ENCODE measurements at places on chromosomes 5 and 9.

DNA sequence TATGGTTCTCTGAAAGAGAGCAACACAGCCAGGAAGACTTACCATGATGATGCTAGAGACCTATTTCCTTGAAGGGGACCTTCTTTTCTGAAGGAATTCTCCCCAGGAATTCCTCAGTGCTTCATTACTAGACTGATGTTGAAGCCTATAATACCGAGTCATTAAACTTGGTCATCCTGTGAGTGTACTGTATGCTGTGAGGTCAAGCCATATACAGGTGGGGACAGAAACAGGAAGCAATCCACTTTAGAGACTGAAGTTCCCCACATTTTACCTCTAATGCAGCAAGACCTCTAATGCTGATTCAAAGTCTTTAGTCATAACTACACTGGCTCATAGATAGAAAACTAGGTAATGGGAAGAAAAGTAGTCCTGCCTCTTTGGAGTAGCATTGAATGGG, 77.1 kb upstream of the RASEF start:
- no peak for DNase-seq

DNA sequence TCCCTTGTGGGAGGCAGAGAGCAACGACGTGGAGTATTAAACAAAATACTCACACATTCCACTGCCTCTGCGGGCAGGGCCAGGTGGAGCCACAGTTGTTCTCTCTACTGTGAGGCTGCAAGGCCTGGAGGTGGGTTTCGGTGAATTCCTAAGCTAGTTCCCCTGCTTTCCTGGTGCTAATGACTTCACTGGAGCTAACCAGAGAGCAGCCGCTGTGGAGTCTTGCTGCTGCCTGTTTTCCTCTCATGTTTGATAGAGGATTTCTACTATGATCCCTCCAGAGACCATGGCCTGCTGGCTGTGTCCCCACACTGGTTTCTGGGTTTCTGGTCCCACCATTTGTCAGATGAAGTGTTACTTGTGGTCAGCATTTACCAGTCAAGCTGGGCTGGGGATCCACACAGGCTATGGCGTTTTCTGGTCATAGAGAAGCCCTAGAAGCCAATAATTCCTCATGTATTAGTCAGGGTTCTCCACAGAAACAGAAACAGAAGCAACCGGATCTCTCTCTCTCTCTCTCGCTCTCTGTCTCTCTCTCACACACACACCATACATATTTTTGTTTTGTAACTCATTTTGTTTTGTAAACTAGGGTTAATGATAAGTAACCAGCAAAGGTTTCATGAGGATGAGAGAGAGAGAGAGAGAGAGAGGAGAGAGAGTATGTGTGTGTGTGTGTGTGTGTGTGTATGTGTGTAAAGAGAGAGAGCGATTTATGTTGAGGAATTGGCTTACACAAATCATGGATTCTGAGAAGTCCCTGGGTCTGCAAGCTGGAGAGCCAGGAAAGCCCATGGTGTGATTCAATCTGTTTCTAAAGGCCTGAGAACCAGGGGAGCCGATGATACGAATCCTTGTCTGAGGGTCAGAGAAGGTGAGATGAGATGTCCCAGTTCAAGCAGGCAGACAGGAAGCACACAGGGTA, 403.0 kb downstream of the GADD45G start:
- DNase-seq = no peak

GRCh38 chr9:121998513-121999049, 94.5 kb downstream of the TTLL11 start:
- DNase-seq = no peak

GRCh38 chr9:89351584-89352300, 33.4 kb downstream of the SECISBP2 start:
- no peak for DNase-seq

DNA sequence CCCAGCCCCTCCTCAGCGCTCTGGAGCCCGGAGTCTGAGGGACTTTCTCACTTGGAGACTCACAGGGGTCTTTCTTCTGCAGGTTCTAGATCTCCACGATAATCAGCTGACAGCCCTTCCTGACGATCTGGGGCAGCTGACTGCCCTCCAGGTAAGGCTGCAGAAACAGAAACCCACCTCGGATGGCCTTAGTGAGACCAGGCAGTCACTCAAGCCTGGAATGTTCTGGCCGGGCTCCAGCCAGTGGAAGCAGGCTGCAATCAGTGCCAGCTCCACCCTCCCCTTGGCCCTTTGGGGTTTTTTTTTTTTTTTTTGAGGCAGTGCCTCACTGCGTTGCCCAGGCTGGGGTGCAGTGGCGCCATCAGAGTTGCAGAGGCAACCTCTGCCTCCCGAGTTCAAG, 7.6 kb downstream of the LRSAM1 start:
- DNase-seq = no peak

GRCh38 chr5:54285686-54286085, 24.7 kb downstream of the ARL15 start:
- DNase-seq = no peak

DNA sequence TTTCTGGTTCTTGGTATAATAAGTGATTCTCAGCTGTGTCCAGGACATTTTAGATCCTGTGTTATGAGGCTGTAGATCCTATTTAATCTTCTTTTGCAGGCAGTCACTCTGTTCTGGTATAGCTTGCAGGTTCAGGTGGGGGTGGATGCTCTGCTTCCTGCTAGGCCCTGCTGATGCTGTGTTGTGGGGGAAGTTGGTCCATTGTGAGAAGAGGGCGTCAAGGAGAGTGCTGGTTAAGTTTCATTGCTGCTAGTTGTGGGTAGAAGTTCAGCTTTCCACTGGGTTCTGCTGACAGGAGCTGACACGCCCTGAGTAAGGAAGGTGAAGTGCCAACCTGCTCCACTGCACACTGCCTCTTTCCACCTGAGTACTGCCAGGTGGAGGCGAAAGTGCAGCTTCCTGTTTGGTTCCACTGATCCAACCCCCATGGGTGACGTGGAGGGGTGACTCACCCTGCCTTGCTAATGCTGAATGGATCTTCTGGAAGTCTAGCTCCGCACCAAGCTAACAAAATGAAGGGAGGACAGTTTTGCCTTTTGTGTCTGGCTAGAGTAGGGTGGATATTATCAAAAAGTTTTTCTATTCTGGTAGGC, 16.3 kb downstream of the NMRK1 start:
- peak; percentile 46 for DNase-seq

- no peak for DNase-seq
These were observed 34.5 kb upstream of the MED27 start for GRCh38 chr9:132114102-132114707.

DNA sequence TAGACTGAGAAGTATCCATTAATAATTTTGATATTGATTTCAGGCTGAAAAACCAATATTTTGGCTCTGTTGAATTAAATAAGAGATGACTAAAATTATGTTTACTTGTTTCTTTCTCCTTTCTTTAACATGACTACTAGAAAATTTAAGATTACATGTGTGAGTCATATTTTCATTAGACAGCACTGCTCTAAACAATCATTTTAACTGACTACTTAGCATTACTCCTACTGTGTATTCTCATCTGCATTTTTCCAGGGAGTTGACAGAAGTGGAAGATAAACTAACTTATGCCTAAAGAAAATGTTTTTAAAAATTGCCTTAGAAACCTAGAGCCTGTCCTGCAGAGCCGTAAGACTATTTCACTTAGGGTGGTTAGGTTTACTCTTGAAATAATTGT, 29.1 kb downstream of the TNC start:
- DNase-seq = no peak

DNA sequence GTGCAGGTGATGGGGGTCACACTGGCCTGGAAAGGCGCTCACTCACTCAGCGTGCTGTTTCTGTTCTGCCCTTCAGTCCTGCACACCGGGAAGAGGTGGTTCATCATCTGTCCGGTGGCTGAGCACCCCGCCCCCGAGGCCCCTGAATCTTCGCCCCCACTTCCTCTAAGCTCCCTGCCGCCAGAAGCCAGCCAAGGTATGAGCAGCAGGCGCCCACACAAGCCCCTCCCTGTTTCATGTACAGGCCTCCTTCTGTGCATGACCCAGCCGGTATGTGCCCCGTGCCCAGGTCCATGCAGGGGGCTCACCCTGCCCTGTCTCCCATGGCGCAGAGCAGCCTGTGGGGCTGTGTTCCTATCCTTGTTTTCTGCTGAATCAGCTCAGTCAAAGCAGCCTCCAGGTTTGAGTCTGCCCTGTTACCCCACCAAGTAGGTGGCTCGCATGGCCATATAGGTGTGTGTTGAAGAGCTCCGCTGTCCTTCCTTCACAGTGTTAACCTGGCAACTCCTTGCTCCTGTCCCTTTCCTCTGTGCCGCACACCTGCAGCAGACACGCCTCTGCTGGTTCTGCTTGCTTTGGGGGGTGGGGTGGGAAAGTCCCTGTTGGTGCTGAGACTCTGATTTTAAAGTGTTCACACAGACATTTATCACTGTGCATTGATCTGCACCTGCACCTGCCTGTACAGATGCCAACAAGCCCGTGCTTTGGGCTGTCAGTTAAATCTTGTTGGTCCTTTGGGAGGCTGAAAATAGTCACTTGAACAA, 84.8 kb downstream of the WNK2 start:
- DNase-seq = no peak

DNA sequence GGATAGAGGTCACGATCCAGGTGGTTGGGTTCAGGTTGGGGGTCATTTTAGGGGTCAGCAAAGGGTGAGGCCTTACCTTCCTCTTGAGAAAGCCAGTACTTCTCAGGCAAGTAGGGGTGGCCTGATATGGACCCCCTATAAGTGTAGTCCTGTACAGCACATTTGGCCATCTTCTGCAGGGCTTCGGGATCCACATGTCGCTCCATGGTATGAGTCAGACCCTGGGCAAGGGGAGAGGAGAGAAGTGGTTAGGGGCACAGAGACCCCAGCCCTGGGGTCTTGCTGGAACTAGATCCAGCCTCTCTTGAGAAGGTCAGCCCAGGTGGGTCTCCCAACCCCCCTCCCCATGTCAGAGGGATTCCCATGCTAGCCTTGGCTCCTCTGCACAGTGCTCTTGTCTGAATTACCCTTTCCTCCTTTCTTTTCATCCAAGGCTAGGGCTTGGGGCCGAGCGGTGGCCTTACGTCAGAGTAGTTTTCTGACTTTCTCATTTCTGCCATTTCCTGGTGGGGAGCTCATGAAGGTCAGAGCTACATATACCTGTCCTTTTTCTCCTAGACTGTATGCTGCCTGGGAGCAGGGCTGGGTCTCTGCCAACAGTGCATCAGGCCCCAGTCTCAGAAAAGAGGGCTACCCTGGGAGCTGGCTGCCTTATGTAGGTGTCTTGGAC, 9.0 kb upstream of the MYORG start:
- no peak for DNase-seq

GRCh38 chr5:124630767-124631704, 115.4 kb downstream of the ZNF608 start:
- no peak for DNase-seq

DNA sequence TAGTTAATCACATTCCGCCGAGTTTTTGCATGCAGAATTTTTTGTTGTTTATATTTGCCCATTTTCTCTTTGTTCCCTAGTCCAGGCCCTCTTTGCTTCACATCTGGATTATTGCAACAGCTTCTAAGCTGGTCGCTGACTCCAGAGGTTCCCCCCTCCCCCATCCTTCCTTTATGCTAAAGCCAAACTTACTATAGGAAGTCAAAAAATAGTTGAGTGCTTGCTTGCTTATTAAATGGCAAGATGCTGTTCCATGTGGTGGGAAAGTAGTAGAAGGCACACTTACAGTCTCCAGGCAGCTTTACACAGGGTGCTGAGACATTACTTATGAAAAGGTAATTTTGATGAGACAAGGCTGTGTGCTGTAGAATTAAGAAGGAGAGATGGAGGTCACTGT, 1.3 kb downstream of the ZBTB34 start:
- DNase-seq = no peak

GRCh38 chr5:123007754-123008153, 28.8 kb downstream of the PPIC start:
- DNase-seq = no peak

GRCh38 chr9:116897201-116897600, 210.1 kb downstream of the TRIM32 start:
- no peak for DNase-seq

GRCh38 chr5:129135633-129136032, 41.1 kb downstream of the ISOC1 start:
- no peak for DNase-seq
